Stimulated activated CD4-positive, alpha-beta T cell treated with anti-CD3 and anti-CD28 coated beads, Interleukin-1b, Interleukin-23, amount 100 ng/mL, for 48 hours (primary cell): ENCODE measurements at places on chromosomes 12 and 14.

DNA sequence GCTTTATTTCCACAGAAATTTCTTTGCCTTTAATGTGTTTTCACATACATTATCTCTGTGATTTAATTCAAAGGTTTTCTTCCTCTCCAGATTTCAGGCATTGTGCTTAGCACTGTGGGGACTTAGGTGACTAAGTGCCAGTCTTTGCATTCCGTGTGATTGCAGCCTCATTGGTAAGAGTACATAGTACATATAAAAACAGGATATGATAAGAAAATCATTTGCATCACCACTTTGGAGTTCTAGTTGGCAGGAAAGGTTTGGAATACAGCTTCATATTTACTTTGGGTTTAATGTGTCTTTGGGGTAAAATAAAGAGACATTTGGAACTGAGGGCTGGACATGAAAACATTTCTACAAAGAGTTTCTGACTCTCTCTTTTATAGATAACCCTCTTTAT lies 37.8 kb upstream of the C12orf75 start:
- no peak for DNase-seq

GRCh38 chr12:25617991-25618390 lies 64.9 kb upstream of the LMNTD1 start:
- DNase-seq = no peak

DNA sequence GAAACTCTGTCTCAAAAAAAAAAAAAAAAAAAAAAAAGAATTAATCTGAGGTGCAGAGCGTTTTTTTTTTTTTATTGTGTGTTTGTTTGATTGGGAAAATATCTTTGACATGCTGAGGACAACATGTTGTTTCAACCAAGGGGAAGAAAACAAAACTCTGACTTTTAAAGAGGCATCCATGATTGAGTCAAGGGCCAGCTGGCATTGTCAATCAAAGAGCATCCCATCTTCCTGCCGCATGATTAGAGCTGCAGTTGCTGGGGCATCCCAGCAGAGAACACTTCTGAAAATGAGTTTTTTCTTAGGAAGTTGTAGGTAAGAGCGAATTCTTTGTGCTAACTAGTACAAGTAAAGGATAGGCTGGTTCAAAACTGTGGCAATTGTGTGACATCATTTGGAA lies 200.9 kb upstream of the DAAM1 start:
- no peak for DNase-seq

GRCh38 chr14:93788293-93788542 lies at the start of gene PRIMA1:
Gene PRIMA1 (minus strand): TSS chr14:93788485. CDS start chr14:93787718, 767 bp downstream.
- DNase-seq = no peak

DNA sequence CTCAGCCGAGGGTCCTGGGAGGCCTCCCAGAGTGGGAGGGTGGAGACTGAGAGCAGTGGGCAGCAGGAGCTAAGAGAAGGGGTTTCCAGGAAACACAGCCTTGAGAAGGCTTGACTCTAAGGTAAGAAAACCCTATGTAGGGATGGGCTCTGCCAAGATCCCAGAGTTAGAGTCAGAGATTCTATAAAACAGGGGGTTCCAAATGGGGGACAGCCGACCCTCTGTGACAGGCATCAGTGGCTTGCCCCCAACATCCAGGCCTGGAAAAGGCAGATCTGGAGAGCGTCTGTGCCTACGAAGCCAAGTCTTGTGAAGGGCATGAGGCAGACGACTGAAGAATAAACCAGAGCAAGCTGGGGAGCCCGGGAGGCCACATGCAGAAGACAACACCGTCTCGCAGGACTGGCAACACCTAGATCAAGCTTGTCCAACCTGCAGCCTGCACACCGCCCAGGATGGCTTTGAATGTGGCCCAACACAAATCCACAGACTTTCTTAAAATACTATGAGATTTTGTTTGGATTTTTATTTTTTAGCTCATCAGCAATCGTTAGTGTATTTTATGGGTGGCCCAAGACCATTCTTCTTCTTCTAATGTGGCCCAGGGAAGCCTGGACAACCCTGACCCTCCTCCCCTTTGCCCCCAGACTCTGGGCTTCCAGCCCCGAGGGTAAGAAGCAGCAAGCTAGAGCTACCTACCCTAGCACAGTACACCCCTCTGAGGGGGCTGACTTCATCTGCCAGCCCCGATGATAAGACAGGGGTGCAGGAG lies 42.1 kb downstream of the PRMT8 start:
- no peak for DNase-seq

- no peak for DNase-seq
Observed at GRCh38 chr12:26691234-26691970, 141.6 kb downstream of the ITPR2 start.

DNA sequence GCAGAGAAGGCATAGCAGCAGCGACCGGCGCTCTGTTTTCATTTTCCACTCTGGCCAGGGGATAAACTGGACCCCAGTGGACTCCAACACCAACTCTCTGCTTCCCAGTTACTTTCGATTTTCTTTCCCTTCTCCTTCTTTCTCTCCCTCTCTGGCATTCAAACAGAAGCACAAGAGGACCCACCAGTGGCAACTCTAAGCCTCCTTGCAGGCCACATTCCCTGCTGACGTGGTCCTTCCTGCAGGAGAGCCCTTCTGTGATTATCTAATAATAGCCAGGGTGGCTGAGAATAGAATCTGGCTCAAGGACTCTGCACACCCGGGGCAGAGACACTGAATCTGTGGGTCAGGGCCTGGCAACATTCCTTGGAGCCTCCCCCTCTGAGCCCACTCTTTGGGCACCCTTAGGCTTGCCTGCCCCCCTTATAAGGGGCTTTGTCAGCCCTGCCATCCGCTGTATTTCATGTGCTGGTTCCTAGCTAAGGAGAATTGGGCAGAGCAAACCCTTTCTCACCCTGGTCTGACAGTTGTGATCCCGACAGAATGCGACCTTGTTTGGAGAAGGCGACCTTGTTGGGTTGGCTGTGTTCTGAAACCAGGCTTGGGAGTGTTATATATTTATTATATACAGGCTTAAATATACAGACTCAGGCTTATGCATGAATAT lies 8.2 kb upstream of the HOXC6 start:
- no peak for DNase-seq
